ENCODE measurements at places on chromosomes 11 and 22. TPM values are rescaled to one million over a fixed set of nuclear protein-coding genes. Genes with fewer than 3 reads are reported as not detected.

HBB gene
- total RNA-seq = 368 TPM

C22orf42 gene
- not detected for total RNA-seq

GRCh38 chr11:1854132-1854948 is 1.5 kb downstream of the LSP1 start:
- peak overlapping the region; percentile 37 for H3K4me3 ChIP-seq
- H3K27ac ChIP-seq = no peak overlapping the region
- DNase-seq = no peak
- peaks cover 6% of the 10 kb centered on the region for H3K4me1 ChIP-seq
- no peaks in the 10 kb centered on the region for H3K36me3 ChIP-seq

DNA sequence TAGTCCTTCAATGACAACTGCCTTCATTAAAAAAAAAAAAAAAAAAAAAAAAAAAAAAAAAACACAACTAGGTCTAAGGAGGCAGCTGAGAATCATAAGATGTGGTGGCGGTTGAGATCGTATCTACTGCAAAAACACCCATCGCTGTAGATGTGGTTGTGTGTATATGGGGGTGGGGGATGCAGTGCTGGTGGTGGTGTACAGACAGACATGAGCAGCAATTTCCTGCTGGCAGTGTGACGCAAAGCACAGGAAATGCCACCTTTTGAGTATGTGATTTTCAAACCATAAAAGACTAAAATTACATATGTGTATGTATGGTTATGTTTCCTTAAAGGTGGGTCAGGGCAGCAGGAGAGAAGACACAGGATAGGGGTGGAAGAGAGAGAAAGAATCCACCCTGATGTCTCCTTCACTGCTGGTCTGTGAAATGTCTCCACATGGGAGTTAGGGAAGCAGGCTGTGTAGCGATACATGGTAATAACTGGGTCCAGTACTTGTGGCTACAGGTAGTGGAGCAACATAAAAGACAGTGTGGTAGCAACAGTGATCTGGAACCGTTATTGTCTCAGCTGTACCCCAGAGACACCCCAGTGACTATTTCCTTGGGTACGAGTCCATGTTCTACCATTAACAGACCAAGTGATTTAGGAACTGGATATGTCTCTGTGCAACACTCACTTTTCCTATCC is 57.9 kb downstream of the SYTL2 start:
- H3K27ac ChIP-seq = no peak overlapping the region
- no peaks in the 10 kb centered on the region for H3K4me1 ChIP-seq
- no peak for DNase-seq

GRCh38 chr11:34905666-34906065 is 10.5 kb downstream of the APIP start:
- no peak overlapping the region for H3K4me3 ChIP-seq
- H3K27ac ChIP-seq = no peak overlapping the region

DNA sequence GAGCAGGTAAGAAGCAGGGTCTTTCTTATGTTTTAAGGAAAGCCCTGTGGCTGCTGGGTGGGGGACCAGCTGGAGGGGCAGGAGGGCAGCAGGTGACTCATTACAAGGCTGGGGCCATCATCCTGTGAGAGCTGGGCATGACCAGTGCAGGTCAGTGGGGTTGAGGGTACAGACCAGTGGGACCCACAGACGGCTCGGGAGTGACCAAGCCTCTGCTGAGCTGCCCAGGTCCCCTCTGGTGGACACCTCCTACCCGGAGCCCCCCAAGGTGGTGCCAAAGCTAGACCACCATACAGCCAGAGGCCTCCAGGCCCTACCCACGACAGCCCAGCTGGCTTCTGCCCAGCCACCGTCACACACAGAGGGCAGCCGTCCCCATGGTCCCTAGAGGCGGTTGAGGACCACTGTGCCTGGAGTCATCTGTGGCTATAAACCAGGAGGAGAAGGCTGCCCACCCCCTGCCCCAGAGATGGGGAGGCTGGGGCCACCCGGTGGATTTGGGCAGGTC is 670 bp downstream of the MYEOV start:
- H3K27ac ChIP-seq = no peak overlapping the region
- H3K4me1 ChIP-seq = peaks cover 32% of the 10 kb centered on the region
- no peaks in the 10 kb centered on the region for H3K27me3 ChIP-seq
- no peak overlapping the region for H3K4me3 ChIP-seq
- H3K36me3 ChIP-seq = no peaks in the 10 kb centered on the region

RAB38 gene
- 0.46 TPM for total RNA-seq

MS4A15 gene
- not detected for total RNA-seq

GRCh38 chr11:106974831-106975230 is 43.4 kb downstream of the GUCY1A2 start:
- DNase-seq = no peak
- no peaks in the 10 kb centered on the region for H3K4me1 ChIP-seq
- no peak overlapping the region for H3K27ac ChIP-seq
- H3K27me3 ChIP-seq = no peaks in the 10 kb centered on the region
- no peak overlapping the region for H3K4me3 ChIP-seq

GRCh38 chr11:68040957-68041591 is 2.2 kb downstream of the TCIRG1 start:
- H3K36me3 ChIP-seq = peaks cover 34% of the 10 kb centered on the region
- no peaks in the 10 kb centered on the region for H3K27me3 ChIP-seq
- H3K4me3 ChIP-seq = peak overlapping the region; percentile 62
- H3K4me1 ChIP-seq = peaks cover 42% of the 10 kb centered on the region
- peak; percentile 62 for DNase-seq

DNA sequence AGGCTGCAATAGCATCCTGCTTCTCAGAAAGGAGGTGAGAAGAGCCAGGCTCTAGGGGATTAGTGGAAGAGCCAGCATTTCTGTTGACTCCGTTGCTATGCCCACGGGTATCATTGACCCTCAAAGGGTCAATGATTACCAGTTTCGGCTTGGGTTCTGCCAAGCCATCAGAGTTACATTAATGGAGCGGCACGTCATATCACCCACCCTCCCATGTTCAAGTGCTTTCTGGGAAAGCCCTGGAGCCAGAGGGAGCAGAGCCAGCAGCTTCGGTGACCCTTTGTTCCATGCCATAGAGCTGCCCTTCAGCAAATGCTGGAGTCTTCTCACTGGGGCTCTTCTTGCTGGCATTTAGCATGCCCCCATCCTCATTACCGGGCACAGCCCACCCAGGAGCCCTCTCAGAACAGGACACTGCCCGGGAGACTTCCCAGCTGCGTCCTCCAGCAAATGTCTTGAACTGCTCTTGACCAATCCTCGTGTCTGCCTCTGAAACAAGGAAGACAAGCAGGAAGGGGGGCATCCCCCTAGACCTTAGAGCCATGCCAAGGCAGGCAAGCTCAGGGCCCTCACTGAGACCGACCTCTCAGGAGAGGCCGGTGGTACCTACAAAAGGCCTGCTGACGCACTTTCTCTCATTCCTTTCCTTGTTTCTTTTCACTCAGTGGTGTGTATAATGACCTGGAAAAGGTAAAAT is 14.6 kb downstream of the KCNJ1 start:
- no peaks in the 10 kb centered on the region for H3K36me3 ChIP-seq
- H3K4me1 ChIP-seq = no peaks in the 10 kb centered on the region
- H3K27me3 ChIP-seq = no peaks in the 10 kb centered on the region
- no peak overlapping the region for H3K4me3 ChIP-seq

GRCh38 chr22:44891293-44891747 is 118.5 kb downstream of the PHF21B start:
- H3K4me3 ChIP-seq = no peak overlapping the region
- H3K4me1 ChIP-seq = no peaks in the 10 kb centered on the region
- H3K36me3 ChIP-seq = no peaks in the 10 kb centered on the region

OR51B4 gene
- not detected for total RNA-seq

- H3K27me3 ChIP-seq = peaks cover 13% of the 10 kb centered on the region
- no peak for DNase-seq
- no peak overlapping the region for H3K4me3 ChIP-seq
- no peaks in the 10 kb centered on the region for H3K36me3 ChIP-seq
- H3K4me1 ChIP-seq = peaks cover 13% of the 10 kb centered on the region
Measured at GRCh38 chr11:57484141-57484710, 23.9 kb downstream of the RTN4RL2 start.

GRCh38 chr22:38972558-38972957 is 9.6 kb upstream of the APOBEC3B start:
- H3K4me1 ChIP-seq = no peaks in the 10 kb centered on the region
- no peaks in the 10 kb centered on the region for H3K36me3 ChIP-seq
- no peak overlapping the region for H3K4me3 ChIP-seq
- H3K27ac ChIP-seq = no peak overlapping the region
- no peak for DNase-seq

TMPRSS13 gene
- 0.06 TPM for total RNA-seq

ZDHHC8 gene
- 42.2 TPM for total RNA-seq

- H3K27me3 ChIP-seq = no peaks in the 10 kb centered on the region
- H3K27ac ChIP-seq = peak overlapping the region; percentile 74
- peak; percentile 41 for DNase-seq
- H3K36me3 ChIP-seq = no peaks in the 10 kb centered on the region
- H3K4me1 ChIP-seq = no peaks in the 10 kb centered on the region
Measured at GRCh38 chr22:44728761-44729324, 23.5 kb upstream of the ARHGAP8 start.

LRRC74B gene
- not detected for total RNA-seq

OR2AG1 gene
- not detected for total RNA-seq

MYOD1 gene
- total RNA-seq = not detected

GRCh38 chr11:67239783-67240575 is 26.3 kb upstream of the GRK2 start:
- peak; percentile 96 for DNase-seq
- H3K4me1 ChIP-seq = peaks cover 51% of the 10 kb centered on the region
- peak overlapping the region; percentile 89 for H3K27ac ChIP-seq
- H3K36me3 ChIP-seq = peaks cover 17% of the 10 kb centered on the region
- H3K27me3 ChIP-seq = no peaks in the 10 kb centered on the region

GRCh38 chr22:27467711-27468110 is 333.8 kb downstream of the MN1 start:
- no peaks in the 10 kb centered on the region for H3K4me1 ChIP-seq
- H3K27ac ChIP-seq = no peak overlapping the region
- H3K27me3 ChIP-seq = no peaks in the 10 kb centered on the region
- H3K4me3 ChIP-seq = no peak overlapping the region
- DNase-seq = no peak

DNA sequence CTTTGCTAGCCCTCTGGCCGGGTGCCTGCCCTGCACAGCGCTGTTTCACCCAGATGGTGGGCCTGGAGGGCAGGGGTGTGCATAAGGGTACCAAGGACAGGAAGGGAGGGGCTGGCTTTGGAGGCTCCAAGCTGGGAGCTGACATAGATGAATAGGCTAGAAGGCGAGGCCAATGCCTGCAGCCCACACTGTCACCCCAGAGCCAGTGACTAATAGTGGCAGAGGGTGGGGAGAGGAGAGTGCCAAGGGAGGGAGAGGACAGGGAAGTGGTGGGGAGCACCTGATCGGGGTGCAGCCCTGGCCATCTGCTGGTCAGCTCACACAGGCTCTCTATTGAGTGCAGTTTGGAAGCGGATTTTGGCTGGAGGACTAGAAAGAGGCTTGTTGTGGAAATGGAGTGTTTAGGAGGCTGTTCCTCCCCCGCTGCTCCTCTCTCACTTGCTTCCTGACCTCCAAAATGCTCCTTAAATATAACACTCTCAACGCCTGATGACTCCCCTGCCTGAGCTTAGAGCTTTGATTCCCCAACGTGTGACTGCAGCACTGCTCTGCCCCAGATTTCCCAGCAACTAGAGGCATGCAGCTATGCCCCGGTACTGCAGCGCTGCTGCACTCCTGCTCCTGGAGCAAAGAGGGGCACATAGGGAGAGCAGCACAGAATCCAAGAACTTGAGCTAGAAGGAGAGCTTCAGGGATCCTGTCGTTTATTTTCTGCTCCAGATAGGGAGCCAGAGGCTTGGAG is 89.2 kb downstream of the GRAMD1B start:
- peak overlapping the region; percentile 62 for H3K27ac ChIP-seq
- H3K4me1 ChIP-seq = peaks cover 10% of the 10 kb centered on the region
- no peaks in the 10 kb centered on the region for H3K36me3 ChIP-seq
- DNase-seq = no peak

GRCh38 chr11:112421879-112422278 is 161.2 kb upstream of the PLET1 start:
- no peak overlapping the region for H3K4me3 ChIP-seq
- H3K4me1 ChIP-seq = no peaks in the 10 kb centered on the region
- H3K36me3 ChIP-seq = no peaks in the 10 kb centered on the region
- no peaks in the 10 kb centered on the region for H3K27me3 ChIP-seq
- no peak overlapping the region for H3K27ac ChIP-seq
- no peak for DNase-seq

DNA sequence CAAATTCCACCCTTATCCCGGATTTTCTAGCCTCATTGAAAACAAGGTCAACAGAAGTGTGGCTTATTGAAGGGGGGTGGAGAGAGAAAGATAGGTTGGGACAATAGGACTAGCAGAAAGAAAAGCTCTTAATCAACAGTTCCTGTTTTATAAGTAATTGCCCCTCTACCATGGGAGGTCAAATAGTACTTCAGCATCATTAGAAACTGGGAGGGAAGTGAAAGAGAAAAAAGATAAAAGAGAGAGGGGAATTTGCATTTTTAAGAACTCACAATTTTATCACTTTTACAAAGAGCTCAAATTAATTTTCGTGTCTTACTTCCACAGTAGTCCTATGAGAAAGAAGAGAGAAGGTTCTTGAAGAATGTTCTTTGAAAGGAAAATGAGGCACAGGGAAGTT is 89.2 kb downstream of the AMOTL1 start:
- no peak overlapping the region for H3K27ac ChIP-seq
- no peak overlapping the region for H3K4me3 ChIP-seq
- H3K36me3 ChIP-seq = peaks cover 79% of the 10 kb centered on the region
- no peaks in the 10 kb centered on the region for H3K27me3 ChIP-seq

- DNase-seq = no peak
- no peak overlapping the region for H3K4me3 ChIP-seq
- H3K27ac ChIP-seq = no peak overlapping the region
- no peaks in the 10 kb centered on the region for H3K36me3 ChIP-seq
- no peaks in the 10 kb centered on the region for H3K27me3 ChIP-seq
- H3K4me1 ChIP-seq = no peaks in the 10 kb centered on the region
Measured at GRCh38 chr11:58330861-58331260, 28.0 kb downstream of the OR5B17 start.

GRCh38 chr11:100066399-100066798 is 620.7 kb upstream of the ARHGAP42 start:
- H3K27ac ChIP-seq = no peak overlapping the region
- no peaks in the 10 kb centered on the region for H3K4me1 ChIP-seq
- H3K4me3 ChIP-seq = no peak overlapping the region

DEPDC7 gene
- total RNA-seq = 1.0 TPM

DNA sequence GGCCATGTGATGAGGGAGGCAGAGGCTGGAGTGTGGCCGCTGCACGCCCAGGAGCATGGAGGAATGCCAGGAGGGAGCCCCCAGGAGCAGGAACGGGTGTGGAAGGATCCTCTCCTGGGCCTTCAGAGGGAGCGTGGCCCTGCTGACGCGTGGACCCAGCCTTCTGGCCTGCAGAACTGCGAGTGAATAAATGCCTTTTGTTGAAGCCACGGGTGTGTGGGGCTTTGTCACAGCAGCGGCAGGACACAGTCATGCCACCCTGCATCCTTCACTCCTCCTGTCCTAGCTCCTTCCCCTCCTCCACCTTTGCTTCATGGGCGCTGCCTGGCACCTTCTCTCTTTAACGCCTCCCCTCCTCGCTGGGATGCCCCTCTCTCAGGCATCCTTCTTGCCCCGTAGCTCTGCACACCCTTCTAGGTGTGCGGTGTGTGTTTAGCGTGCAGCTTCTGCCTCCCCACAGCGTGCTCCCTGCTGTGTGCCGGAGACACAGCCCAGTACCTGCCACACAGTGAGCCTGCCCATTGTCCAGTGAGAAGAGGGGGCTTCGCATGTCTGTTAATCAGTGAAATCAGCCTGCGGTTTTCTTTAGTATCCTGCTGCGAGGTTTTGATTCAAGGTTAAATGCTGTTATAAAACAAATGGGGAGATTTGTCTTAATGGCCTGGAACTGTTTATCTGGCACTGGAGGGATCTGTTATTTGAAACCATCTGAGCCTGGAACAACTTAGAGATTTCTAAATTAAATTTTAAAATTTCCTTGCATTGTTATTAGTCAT is 459.6 kb downstream of the TBC1D22A start:
- H3K36me3 ChIP-seq = no peaks in the 10 kb centered on the region
- H3K27ac ChIP-seq = no peak overlapping the region
- DNase-seq = no peak
- H3K4me3 ChIP-seq = no peak overlapping the region
- H3K4me1 ChIP-seq = no peaks in the 10 kb centered on the region

Data from heart left ventricle (tissue), 16 donors.